B cell (primary cell): ENCODE measurements at places on chromosomes 7 and 10.

DNA sequence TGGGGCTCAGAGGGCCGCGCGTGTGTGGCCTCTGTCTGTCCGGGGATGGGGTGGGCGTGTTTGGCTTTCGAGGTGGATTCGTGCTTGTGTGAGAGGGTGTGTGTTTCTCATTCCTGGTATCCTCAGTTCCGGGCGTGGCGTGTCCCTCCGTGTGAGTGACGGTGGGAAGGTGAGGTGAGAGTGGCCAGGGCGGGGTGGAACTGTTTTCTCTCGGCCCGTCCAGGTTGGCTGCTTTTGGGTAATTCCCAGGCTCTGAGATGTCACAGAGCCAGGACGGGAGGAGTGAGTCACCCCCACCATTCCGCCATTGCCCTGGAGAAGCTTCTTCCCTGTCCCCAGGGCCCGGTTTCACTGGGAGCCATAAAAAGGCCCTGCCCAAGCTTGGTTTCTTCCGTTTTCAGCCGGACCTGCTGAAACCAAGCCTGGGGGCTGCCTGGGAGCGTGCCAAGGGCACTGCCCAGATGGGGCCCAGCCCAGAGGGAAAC lies 21.3 kb upstream of the CLDN4 start:
- DNase-seq: no peak

GRCh38 chr7:152383341-152384234 lies 52.2 kb downstream of the KMT2C start:
- DNase-seq: no peak

- DNase-seq: no peak
Observed at GRCh38 chr10:62578301-62578700, 204.1 kb downstream of the ZNF365 start.

DNA sequence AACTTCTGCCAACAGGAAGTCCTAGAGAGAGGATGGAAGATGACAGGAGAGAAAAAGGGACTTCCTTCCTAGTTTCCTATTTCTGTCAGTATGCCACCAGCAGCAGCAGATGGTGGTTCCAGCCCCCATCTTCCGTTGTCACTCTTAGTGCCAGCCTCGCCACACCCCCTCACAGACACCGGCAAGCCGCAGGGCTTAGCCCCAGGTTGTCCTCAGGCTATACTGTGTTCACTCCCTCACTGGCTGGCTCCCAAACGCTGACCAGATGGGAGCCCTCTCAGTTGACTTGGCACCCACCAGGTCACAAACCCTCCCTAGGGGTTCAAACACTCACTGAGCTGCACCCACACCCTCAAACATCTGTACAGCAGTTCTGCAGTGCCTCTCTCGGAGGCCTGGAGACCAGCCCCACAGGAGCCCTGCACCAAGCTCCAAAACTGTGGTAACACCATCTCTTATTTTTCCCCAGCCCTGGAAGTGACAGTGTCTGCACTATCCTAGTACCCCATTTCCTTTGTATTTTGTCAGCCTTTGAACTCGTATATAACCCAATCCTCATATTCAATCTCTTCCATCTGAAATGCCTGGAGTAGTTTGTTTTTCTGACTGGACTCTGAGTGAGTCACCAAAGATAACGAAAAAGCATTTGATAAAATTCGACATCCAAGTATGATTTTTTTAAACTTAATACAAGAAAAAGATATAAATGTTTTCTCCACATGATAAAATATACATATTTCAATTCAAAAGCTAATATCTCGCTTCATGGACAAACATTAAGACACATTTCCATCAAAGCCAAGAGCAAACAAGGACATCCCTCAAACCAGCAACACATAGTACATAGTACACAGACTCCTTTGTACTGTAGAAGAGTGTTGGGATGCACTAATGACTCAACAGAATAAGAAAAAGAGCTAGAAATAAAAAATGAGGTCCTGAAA lies 34.5 kb downstream of the SMURF1 start:
- DNase-seq: peak; percentile 16

- no peak for DNase-seq
Observed at GRCh38 chr10:1574719-1575118, 162.6 kb downstream of the ADARB2 start.

GRCh38 chr7:93715234-93715633 lies 140.7 kb upstream of the CALCR start:
- peak; percentile 40 for DNase-seq

- DNase-seq: no peak
Observed at GRCh38 chr10:96366508-96366907, 7.7 kb upstream of the OPALIN start.

DNA sequence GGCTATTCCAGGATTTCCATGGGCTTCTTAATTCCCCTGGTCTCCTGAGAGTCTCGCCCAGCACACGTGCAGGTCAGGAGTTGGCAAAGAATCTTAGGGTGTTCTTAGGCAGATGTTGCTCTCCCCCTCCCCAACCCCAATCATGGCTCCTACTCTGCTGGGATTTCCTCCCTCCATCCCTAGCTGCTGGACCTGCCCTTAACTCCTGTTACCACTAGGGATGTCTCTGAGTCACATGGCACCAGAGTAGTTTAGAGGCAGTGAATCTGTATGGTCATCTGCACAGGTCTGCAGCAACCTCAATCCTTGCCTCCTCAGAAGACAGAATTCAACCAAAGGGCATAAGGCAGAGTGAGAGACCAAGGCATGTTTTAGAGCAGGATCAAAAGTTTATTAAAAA lies 51.8 kb upstream of the CHST3 start:
- DNase-seq: no peak

- no peak for DNase-seq
Observed at GRCh38 chr10:129075508-129075907, 391.5 kb upstream of the MGMT start.

GRCh38 chr10:52019656-52020055 lies 294.4 kb upstream of the DKK1 start:
- no peak for DNase-seq

GRCh38 chr7:35526645-35527044 lies 168.3 kb downstream of the HERPUD2 start:
- no peak for DNase-seq

GRCh38 chr7:38673795-38674194 lies 42.6 kb upstream of the AMPH start:
- no peak for DNase-seq

DNA sequence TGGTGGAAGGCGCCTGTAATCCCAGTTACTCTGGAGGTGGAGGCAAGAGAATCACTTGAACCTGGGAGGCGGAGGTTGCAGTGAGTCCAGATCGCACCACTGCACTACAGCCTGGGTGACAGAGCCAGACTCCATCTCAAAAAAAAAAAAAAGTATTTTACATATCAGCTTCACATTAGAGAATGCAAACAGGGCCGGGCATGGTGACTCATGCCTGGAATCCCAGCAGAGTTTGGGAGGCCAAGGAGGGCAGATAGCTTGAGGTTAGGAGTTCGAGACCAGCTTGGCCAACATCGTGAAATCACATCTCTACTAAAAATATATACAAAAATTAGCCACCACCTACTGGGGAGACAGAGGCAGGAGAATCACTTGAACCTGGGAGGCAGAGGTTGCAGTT lies 31.6 kb downstream of the USP54 start:
- no peak for DNase-seq

DNA sequence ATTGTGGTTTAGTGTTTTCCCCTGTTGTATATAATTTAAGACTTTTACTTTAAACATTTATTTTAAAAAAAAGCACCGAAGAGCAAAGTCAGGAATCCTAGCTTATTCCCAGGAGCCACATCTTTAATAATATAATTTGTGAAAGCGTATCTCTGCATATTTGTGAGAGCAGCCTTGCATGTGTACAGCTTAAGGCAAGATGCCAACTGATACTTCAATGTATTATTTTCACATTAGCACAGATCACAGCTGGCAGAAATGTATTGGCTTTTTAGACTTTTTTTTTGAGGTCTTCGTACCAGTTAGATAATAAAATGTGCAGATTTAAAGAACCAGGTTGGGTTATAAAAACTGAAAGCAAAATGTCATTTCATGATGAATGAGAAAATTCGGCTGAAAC lies 845.7 kb upstream of the POT1 start:
- DNase-seq: no peak

- DNase-seq: no peak
Observed at GRCh38 chr7:47954231-47954911, 6.1 kb upstream of the PKD1L1 start.

DNA sequence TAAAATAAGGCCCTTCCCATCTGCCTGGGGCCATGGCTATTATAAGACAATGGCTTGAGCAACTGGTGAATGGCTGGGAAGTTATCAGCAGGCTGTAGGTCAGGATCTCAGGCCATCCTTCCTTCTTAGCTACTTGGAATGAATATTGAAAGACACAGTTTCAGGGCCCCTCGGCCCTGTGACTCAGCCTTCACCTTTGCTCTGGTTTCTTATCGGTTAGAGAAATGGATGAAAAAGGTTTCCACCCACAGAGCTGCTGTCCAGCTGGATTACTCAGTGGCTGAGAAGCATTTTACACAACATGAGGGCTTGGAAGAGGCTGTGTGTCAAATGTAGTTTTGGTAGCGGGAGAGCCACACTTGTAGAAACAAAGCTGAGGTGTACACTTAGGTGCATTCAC lies 9.4 kb downstream of the ACSL5 start:
- DNase-seq: no peak

DNA sequence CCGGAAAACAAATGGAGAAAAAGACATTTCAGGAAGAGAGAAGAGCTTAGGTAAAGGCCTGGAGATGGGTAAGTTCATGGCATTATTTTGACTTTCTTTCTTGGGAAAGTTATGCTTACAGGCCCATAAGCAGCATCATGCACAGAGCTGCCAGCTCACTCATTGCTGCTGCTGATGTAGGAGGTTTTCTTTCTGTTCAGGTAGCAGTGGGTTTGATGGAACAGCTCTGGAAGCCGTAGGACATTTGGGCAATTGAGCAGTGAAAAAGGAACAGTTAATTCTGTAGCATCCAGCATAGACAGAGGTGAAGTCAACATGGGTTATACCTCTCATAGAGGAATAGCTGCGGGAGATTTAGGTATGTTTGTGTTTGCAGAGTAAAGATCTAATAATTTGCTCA lies 3.3 kb downstream of the CHN2 start:
- no peak for DNase-seq

- DNase-seq: no peak
Observed at GRCh38 chr7:70640266-70640833, 491.6 kb upstream of the GALNT17 start.

- DNase-seq: no peak
Observed at GRCh38 chr10:30366829-30367228, 17.8 kb upstream of the MTPAP start.

DNA sequence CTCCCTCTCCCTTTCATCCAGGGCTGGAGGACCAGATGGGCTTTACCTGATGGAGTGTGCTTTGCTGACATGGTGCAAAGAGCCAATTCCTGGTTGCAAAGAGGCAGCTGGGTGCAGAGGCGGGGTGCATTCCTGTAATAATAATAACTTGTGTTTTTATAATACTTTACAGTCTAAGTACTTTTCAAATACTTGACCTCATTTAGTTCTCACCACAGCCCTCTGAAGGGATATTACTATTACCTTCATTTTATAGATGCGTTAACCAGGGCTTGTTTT lies 70.4 kb downstream of the TCF7L2 start:
- no peak for DNase-seq

GRCh38 chr10:78712147-78712546 lies 356.6 kb upstream of the ZMIZ1 start:
- DNase-seq: no peak

GRCh38 chr7:19944363-19945120 lies 171.1 kb upstream of the TMEM196 start:
- DNase-seq: no peak

DNA sequence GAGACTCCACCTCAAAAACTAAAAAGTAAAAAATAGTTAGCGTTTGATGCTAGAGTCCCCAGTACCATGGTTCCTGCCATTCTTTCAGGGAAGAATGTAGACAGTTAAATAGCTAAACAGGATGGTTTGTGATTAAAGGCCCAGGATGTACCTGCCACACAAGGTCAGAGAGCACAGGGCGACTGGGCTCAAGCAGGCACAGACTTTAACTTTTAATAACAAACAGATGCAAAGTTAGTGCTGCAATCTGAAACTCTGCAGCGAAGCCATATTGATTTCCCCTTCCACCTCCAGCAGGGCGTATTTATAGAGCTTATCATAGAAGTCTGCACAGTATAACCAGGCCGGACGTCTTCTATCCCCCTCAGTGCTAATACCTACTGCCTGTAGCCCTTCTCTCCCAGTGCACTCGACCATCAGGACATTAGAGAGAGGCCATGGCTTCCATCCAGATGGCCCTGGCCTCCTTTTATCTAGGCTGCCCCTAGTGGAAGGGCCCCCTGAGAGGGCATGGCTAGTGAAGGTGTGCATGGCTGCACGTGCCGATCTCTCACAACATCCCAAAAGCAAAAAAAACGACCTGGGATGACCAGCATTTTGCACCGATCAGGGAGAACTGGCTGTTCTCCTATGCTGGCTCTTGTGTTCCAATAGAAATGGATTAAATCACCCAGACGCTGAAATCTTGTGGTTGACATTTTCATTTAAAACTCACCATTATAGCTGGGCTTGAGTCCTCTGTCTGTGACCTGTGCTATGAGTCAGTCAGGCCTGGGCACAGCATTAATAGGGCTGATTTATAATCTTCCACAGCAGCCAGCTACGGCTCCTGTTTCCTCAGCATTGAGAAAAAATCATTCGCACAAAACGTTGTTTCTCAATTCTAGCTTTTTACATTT lies 7.6 kb upstream of the BAG3 start:
- no peak for DNase-seq

- DNase-seq: no peak
Observed at GRCh38 chr7:90858546-90858945, 262.4 kb downstream of the CDK14 start.

- DNase-seq: no peak
Observed at GRCh38 chr10:101227429-101228152, 1.7 kb downstream of the LBX1 start.

- no peak for DNase-seq
Observed at GRCh38 chr7:158366916-158367633, 220.5 kb downstream of the PTPRN2 start.

- DNase-seq: no peak
Observed at GRCh38 chr10:22049635-22050034, 46.1 kb upstream of the DNAJC1 start.

DNA sequence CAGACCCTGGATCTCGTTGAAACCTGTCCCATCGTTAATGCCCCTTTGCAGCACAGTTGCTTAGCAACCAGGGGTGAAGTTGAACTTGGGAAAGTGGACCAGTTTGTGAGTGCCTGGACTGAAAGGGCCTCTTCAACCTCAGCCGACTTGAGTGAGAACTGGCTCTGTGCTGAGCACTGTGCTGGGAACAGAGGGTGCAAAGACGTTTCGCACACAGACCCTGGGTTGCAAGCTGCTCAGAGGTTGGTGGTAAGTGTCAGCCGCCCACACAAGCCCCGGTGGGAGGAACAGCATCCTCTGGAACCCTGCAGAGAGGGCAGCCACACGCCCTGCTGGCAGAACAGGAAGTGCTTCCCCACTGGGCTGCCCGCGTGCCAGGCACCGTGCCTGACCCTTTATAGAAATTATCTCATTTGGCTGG lies 89.2 kb downstream of the CARD11 start:
- no peak for DNase-seq

- DNase-seq: peak; percentile 70
Observed at GRCh38 chr7:128869138-128869943, 6.7 kb downstream of the ATP6V1F start.

GRCh38 chr7:20107582-20107981 lies 109.6 kb downstream of the MACC1 start:
- no peak for DNase-seq
